Placental pericyte (primary cell): ENCODE measurements at places on chromosomes 3 and 15. TPM values are rescaled to one million over a fixed set of nuclear protein-coding genes. Genes with fewer than 3 reads are reported as not detected.

Gene ALDH1A2
- total RNA-seq, result 0.86 and 2.0 TPM in 2 replicates

Gene CHSY1
- total RNA-seq, result 52.1 and 104 TPM in 2 replicates

Gene ABI3BP
- 1.4 and 5.9 TPM in 2 replicates for total RNA-seq

Gene PROS1
- 6.2 and 12.3 TPM in 2 replicates for total RNA-seq

Gene DNASE1L3
- not detected in 2 replicates for total RNA-seq

Gene ACKR4
- total RNA-seq, result under 0.01 and 3.4 TPM in 2 replicates

Gene TGM4
- not detected in 2 replicates for total RNA-seq

Gene FBXO22
- 40.9 and 60.4 TPM in 2 replicates for total RNA-seq

Gene AMOTL2
- 87.1 and 140 TPM in 2 replicates for total RNA-seq

Gene LRRIQ4
- total RNA-seq, result 0.14 TPM in 1 of 2 replicates, not detected in the other

Gene TAMM41
- 8.3 and 10.2 TPM in 2 replicates for total RNA-seq

Gene SUCNR1
- total RNA-seq, result under 0.01 and 0.22 TPM in 2 replicates

Gene TM4SF18
- total RNA-seq, result 1.3 TPM in 1 of 2 replicates, not detected in the other
